NCI-H1417 treated with DMSO at 0.1 percent for 48 hours (cell line): ENCODE measurements at places on chromosomes 5 and 9.

GRCh38 chr9:101433229-101433628, 2.3 kb downstream of the ALDOB start:
- DNase-seq, result no peak

DNA sequence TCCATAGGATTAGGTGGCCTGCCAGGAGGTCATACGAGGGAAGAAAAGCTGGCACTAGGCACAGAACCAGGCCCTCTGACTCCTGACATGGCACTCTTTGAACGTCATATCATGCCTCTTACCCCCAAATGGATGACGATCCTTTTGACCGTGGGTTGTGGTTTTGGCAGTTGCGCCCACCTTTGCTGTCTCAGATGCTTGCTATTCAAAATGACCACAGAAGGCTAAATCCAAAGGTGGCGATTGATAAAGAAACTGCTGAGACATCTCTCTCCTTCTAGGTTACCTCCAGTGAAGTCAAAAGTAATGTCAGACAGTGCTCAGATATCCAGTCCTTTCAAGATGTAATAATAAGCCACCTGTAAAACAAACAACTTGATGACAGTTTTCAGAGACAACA, 385.0 kb downstream of the EFNA5 start:
- DNase-seq, result no peak

DNA sequence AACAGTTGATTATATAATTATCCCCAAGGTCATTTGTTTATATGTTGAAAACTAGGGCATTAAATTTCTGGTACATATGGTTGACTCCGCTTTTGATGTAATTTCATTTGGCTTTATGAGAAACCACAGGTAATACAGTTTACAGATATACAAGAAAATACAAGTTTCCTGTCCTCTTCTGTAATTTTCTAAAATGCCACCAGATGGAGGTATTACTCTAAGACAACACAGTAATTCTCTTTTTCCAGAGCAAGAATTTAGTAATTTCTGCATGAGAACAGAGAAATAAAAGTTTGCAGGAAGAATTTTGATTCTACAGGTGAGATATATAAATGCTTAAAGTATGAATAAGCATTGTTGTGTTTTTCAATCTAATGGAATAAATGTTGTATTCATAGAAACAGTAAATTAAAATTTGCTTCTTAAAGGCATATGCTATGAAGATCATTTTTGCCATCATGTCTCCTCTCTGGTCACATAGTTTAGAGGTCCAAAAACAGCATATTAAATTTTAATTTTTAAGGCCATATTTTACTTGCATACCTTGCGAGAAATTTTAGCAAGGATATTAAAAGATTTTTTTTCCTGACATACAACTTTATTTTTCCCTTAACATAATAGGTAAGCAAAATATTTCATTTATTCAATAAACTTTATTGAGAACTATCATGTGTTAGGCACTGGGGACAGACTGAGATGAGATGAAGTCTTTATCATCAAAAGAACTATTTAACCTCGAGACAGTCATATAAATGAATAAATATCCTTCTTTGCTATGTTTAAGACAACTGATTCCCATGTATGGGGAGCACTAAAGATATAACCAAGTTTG, 22.7 kb downstream of the CHD1 start:
- no peak for DNase-seq

- no peak for DNase-seq
Observed at GRCh38 chr5:88713818-88714217, 169.2 kb downstream of the MEF2C start.

DNA sequence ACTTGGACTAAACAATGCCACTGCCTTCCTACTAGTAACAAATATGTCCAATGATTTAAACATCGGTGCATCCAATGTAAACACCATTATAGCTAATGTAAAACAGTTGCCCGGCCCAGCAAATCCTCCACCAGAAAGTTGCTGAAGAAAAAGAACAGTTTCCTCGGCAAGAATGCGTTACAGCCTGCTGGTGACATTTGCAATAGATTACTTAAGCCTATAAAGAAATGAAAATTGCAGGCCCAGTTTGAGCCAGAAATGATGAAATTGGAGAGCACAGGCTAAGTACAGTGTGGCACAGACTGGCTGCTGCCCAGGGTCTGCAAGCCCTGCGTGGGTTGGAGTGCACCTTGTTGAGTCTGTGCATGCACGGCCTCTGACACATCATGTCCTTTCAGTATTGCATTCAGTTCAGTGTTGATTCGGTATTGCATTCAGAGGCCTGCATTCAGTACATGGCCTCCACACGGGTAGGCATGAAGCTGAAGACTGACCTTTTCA, 406.0 kb upstream of the KLF4 start:
- DNase-seq, result no peak

- no peak for DNase-seq
Observed at GRCh38 chr5:111063709-111064322, 7.7 kb upstream of the TSLP start.

DNA sequence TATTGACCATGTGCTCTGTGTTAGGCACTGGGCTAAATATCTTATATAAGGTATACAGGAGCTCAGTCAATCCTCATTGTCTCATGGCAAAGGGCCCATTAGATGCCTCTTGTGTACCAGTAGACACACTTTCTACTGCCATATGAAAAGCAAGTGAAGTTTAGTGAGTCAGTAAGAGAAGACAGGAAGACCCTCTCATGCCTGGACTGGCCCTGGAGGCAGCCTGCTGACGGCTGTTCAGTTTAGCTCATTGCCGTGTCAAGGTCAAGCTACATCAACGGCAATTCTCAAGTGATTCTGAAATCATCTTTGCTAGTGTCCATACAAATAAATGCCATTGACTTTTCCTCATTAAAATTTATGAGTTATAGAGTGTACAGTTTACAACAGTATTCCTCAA, 237.9 kb downstream of the IRX1 start:
- DNase-seq, result no peak

DNA sequence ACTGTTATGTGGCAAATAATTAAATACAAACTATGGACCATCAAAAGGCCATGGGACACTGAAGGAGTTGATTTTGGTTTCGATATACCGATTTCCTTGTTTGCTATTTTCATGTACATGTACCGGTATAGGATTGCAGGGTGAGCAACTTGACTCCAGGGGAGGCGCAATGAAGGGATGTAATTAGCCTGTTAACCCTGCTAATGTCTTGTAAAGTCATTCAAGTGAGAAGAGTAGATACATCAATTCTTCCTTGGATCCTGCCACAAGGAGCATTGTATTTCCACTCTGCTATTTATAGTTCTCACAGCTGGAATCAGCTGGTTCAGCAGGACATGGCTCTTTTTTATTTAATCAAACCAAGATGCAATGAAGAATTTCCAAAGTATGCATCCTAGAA, 102.0 kb downstream of the STK32A start:
- no peak for DNase-seq
